Uterine smooth muscle cell (primary cell): ENCODE measurements at places on chromosomes 7 and 10. TPM values are rescaled to one million over a fixed set of nuclear protein-coding genes. Genes with fewer than 3 reads are reported as not detected.

LRMDA gene
- total RNA-seq = 0.55 and 0.87 TPM in 2 replicates

OPALIN gene
- not detected in 2 replicates for total RNA-seq

CYP2E1 gene
- 0.22 and 0.37 TPM in 2 replicates for total RNA-seq

PHKG1 gene
- total RNA-seq = 0.62 and 0.66 TPM in 2 replicates

TMEM106B gene
- total RNA-seq = 59.8 and 78.0 TPM in 2 replicates
